ENCODE measurements at places on chromosomes 5 and 9. TPM values are rescaled to one million over a fixed set of nuclear protein-coding genes. Genes with fewer than 3 reads are reported as not detected.

DNA sequence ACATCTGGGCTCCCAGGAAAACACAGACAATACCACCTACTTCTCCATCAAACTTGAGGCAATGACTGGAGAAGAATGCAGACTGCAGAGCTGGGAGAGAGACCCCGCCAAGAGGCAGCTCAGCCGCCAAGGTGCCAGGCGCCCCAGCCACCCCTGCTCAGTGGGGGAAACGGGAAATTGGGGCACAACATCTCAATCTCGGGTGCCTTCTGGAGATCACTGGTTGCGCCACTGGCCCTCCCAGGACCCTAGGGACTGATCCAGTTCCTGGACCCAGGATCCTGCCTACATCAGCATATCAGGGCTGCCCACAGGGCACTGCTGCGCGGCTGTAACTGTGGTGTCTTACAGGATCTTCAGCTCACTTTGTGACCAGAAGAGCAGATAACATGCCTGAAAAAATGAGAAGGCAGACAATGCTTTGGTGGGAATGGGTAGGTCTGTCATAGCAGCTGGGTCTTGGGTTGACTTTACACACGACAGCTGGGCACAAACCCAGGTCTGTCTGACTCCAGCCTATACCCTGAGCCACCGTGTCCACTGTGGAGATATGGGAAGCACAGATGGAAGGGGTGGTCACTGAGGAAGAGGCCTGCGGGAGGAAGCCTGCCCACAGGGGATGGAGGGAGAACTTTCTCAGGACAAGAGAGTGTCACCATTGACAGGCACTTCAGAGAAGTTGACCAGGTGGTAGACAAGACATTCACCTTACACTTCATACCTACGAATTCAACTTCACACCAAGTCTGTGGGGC lies 135.2 kb upstream of the RAPGEF1 start:
- DNase-seq, result no peak

The SAP30L gene
- 28.4 TPM for total RNA-seq

- DNase-seq, result no peak
Measured at GRCh38 chr9:113154946-113155345, 4.1 kb downstream of the SLC31A2 start.

GRCh38 chr5:72234265-72234700 lies 85.8 kb downstream of the MRPS27 start:
- DNase-seq, result peak; percentile 77

GRCh38 chr9:119884438-119884837 lies 515.2 kb upstream of the BRINP1 start:
- no peak for DNase-seq

Data from pulmonary artery endothelial cell (primary cell).